SW 1271 (cell line): ENCODE measurements at places on chromosomes 2 and 18.

DNA sequence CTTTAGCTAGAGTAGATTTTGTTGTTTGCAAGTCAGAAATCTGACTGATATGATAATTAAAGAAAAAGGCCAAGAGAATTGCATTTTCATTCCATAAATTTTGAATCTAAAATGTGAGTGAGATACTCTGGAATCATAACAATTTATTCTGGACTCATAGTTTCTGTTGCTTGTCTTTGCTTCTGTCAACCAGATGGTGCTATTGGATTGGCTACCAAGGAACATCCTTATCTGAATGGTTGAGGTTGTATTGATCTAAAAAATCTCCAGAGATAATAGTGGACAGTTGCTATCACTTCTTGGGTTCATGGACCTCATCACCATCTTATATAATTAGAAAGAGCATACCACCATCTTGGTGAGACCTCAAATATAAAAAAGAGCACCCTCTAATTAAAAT is 34.0 kb upstream of the CPS1 start:
- DNase-seq, result no peak

DNA sequence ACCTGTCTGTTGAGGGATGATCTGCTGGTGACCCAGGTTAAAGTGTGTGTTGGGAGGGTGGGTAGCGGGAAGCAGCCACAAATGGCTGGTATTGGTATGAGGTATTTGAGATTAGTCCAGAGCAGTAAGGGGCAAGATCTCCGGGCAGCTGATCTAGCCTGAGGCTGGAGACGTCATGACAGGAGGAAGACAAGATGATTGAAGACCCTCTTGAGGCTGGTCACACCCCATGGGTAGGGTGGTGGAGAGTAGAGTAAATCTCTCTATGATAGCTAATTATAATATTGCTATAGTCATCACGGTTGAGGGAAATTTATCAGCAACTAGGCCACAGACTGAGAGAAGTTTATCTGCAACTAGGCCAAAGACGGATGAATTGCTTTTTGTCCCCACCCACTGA is 128.5 kb downstream of the CDCA7 start:
- no peak for DNase-seq

DNA sequence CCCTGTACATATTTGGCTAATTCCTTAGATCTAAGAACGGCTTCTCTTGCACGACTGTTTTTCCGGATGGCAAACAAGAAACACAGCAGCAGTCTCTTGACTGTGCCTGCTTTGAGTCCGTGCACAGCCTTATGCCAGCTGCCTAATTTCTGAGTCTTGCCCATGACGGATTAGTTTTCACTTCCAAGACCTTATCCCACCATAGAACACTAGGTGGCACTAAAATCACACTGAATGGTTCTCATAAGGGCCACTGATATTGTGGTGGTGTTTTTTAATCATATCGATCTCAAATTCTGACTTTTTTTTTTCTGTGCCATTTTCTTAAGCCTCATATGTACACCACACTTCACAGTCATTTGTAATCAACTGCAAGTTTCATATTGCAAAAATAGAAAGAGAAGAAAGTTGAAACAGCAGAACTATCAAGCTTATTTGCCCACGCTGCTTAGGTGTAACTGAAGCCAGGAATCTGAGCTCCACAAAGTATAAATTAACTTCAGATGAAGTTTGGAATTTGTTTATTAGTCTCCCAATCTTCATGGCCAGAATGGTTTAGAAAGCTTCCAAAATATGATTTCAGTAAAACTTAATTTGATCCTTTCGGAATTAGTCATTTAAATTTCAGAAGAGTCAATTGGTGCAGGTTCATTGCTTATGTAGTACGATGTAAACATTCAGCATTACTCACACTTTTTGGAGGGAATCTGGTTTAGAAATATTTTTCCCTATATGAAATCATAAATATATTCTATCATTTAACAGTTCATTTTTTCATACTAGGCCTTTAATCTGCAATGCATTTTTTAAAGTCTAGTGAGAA is 45.5 kb upstream of the SCN7A start:
- DNase-seq, result no peak

DNA sequence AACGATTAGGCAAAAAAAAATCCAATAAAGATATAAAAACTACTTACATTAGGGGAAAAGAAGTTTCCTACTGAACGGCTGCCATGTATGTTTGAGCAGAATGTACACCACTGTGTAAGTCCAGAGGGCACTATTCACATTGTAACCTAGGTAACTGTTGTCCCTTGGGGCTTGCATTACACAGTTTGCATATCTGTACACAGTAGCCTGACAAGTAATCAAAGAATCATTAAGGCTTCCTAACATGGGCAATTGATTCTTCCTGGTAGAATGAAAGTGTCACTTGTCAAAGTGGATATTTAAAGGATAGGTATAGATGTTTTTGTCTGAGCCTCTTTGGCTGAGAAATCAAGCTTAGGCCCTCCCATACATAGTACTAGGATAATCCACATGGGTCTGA is 39.1 kb downstream of the PLEK start:
- DNase-seq, result no peak

- no peak for DNase-seq
Observed at GRCh38 chr18:27198036-27198435, 12.9 kb upstream of the CHST9 start.

- no peak for DNase-seq
Observed at GRCh38 chr2:7030810-7031209, 113.6 kb downstream of the RNF144A start.

DNA sequence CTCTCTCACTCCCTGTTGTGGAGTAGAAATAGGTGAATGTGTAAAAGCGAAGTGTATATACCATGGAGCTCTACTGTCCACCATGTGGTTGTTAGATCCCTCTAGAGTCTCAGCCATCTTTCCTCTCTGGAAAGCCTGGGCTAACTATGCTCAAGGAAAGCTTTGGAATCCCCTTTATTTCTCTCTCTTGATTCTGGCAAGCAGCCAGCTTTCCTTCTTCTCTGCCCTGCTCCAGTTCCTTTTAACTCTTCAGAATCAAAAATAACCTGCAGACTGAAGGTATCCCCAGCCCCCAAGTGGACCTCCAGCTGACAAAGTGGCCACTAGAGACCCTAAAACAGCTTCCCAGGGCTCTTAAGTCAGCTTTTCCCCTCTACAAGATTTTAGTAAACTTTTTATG is 381.9 kb downstream of the PLCL1 start:
- no peak for DNase-seq

DNA sequence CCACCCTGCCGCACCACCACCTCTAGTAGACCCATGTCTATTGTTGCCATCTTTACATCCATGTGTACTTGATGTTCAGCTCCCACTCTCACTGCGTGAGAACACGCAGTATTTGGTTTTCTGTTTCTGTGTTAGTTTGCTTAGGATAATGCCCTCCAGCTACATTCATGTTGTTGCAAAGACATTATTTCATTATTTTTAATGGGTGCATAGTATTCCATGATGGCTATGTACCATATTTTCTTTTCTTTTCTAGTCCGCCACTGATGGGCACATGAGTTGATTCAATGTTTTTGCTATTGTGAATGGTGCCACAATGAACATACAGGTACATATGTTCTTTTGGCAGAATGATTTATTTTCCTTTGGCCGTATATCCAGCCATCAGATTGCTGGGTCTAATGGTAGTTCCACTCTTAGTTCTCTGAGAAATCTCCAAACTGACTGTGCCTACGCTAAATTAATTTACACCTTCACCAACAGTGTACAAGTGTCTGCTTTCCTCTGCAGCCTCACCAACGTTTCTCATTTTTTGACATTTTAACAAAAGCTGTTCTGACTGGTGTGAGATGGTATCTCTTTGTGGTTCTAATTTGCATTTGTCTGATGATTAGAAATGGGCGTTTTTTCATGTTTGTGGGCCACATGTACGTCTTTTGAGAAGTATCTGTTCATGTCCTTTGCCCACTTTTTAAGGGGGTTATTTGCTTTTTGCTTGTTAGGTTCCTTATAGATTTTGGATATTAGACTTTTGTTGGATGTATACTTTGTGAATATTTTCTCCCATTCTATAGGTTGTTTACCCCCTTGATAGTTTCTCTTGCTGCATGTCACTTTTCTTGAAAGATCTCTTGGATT is 10.5 kb upstream of the ZNF513 start:
- no peak for DNase-seq

DNA sequence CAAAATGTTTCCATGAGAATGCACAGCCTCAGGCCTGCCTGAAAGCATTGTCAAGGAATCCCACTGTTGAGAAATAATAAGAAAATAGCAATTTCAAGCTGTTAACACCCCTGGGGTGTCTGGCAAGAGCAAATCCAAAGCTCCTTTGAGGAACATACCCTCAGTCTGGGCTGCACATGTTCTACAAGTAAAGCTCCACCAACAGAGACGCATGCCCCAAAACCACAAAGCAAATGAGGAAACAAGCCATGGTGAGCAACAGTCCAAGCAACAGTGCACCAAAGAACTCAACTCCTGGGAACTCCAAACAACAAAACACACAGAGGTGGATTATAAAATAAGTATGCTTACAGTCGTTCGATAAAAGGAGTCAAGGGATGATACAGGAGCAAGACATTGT is 40.3 kb downstream of the CYP27C1 start:
- no peak for DNase-seq

DNA sequence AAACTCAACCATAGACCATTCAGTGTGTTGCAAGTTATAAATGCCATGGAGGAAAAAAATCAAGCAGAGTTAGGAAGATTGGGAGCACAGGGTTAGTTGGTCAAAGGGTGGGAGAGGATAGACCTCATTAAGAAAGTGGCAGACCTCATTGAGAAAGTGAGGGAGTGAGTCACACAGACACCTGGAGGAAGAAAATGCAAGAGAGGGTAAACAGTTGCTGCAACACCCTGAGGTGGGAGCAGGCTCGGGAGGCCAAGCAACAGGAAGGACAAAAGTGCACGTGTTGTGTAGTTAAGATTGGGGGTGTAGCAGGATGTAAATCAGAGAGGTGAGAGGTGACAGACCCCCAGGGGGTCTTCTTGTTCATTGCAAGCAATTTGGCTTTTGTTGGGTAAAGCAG is 6.4 kb downstream of the IL1RL1 start:
- no peak for DNase-seq

DNA sequence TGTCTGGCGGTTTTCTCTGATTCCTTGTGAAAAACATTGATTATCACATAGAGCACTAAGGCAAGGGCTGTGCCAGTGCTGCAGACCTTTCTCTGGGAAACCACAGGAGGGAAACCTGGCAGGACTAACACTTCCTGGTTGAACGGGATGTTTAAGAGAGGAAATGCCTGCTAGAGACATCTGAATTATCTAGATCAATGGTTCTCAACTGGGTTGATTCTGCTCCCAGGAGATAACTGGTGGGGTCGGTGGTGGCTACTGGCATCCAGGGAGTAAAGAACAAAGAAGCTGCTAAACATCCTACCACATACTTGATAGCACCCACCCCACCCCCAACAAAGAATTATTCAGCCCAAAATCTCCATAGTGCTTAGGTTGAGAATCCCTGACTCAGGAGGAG is 37.5 kb downstream of the DDX18 start:
- no peak for DNase-seq

GRCh38 chr2:184472481-184472880 is 125.8 kb upstream of the ZNF804A start:
- no peak for DNase-seq

DNA sequence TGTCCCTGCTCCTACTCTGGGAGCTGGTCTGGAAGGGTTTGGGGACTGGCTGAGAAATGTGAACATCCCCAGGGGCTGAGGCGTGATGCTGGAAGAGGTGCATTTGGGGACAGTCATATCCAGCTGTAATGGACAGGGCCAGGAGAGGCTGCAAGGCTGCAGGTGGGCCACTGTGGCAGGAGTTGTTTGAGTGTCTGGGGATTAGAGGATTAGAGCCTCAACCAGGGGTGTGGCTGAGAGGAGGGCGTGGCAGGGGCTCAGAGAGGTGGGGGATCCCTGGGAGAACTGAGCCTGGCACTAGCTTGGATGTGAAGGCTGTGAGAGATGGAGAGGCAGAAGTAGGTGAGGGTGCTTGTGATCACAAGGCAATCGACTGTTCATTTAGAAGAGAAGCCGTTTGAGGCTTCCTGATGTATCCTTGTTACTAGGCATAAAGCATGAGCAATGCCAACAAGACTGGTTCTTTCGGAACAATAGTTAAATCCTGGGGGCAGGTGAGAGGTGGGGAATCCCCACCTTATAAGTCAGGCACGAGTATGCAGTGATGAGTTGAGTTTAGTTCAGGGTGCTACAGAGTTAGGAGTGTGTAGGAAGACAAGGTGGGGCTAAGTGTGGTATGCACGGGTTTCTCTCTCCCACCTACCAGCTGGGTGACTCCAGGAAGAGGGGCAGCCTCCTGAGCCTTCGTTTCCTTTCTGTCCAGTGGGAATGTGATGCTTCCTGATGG is 31.9 kb downstream of the SH3RF3 start:
- no peak for DNase-seq

GRCh38 chr2:205628422-205628821 is 53.9 kb upstream of the NRP2 start:
- DNase-seq, result no peak

DNA sequence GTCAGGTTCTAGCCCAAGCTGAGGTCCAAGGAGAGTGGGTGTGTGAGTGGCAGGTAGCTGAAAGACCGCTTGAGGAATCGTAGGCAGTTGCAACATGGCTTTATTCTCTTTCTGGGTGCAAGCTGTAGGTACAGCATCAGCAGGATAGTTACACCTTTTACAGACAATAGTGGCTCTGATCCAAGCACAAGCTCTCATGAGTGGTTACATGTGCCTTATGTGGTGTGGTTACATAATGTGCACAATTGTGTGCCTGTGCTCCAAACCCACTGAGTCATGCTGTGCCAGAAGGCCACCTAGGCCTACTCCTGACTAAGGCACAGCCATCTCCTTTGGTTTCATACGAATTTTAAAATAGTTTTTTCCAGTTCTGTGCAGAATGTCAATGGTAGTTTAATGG is 227.6 kb downstream of the SATB2 start:
- no peak for DNase-seq

- DNase-seq, result no peak
Observed at GRCh38 chr2:223944166-223944702, 901 bp downstream of the WDFY1 start.

DNA sequence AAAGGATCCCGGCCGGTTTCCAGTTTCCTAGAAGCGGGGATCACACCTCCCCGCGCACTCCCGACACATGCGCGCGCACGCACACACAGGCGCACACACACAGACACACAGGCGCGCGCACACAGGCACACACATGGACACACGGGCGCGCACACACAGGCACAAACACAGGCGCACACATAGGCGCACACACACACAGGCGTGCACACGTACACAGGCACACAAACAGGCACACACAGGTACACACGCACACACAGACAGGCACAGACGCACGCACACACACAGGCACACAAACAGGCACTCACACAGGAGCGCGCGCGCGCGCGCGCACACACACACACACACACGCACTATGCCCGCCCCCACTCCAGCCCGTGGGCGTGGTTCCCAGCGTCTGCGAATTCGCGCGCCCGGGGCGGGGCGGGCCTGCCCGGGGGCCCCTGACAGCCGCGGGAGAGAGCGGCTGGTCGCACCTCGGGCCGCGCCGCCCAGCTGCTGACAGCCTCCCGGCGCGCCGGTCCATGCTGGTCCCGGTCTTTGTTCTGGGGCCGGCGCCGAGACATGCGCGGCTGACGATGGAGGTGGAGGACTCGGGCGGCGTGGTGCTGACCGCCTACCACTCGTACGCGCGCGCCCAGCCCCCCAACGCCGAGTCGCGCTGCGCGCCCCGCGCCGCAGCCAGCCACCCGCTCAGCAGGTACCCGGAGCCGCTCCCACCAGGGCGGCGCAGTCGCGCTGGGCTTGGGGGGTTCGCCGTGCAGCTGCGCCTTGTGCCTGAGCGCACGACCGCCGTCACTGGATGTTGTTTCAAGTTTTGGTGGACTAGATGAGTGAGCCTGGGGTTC is at the start of gene ARHGAP28:
TSS of gene ARHGAP28 (plus strand) at position 470 of the 845 bp plus-strand sequence. CDS start at position 576, 106 bp downstream.
- DNase-seq, result no peak
